Body of pancreas (tissue), 4 donors: ENCODE measurements at places on chromosomes 2 and 18.
A peak's percentile ranks its signal among the peaks of the same experiment; 100 is the strongest.

- no peak overlapping the region for H3K27ac ChIP-seq
- H3K4me1 ChIP-seq = no peaks in the 10 kb centered on the region
- H3K4me3 ChIP-seq = no peak overlapping the region
- no peak for DNase-seq
- H3K36me3 ChIP-seq = no peaks in the 10 kb centered on the region
Measured at GRCh38 chr2:135821190-135821589, 15.8 kb downstream of the LCT start.

DNA sequence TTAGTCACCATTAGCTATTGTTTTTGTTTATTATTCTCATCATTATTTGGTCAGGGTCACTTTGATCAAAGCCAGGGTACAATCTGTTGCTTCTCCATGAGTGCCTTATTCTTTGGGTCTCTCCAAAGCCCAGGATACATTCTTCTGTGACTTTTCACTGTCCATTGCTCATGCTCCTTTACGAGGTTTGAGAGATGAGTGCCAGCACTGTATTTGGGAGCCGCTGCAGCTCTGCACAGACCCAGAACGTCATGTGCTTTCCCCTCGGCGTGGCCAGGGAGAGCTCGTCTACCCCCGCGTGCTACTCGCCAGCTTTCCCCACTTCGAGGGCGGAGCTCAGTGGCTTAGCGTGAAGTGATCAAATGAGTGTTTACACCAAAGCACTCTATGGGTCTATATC, 123.7 kb downstream of the COL6A3 start:
- no peak overlapping the region for H3K4me3 ChIP-seq
- H3K4me1 ChIP-seq = peaks cover 15% of the 10 kb centered on the region
- H3K27ac ChIP-seq = no peak overlapping the region
- H3K27me3 ChIP-seq = no peaks in the 10 kb centered on the region

GRCh38 chr2:196291873-196292800, 120.8 kb upstream of the STK17B start:
- H3K27ac ChIP-seq = peak overlapping the region; percentile 52
- no peaks in the 10 kb centered on the region for H3K36me3 ChIP-seq
- no peaks in the 10 kb centered on the region for H3K4me1 ChIP-seq
- no peak overlapping the region for H3K4me3 ChIP-seq
- no peaks in the 10 kb centered on the region for H3K27me3 ChIP-seq
- no peak for DNase-seq

DNA sequence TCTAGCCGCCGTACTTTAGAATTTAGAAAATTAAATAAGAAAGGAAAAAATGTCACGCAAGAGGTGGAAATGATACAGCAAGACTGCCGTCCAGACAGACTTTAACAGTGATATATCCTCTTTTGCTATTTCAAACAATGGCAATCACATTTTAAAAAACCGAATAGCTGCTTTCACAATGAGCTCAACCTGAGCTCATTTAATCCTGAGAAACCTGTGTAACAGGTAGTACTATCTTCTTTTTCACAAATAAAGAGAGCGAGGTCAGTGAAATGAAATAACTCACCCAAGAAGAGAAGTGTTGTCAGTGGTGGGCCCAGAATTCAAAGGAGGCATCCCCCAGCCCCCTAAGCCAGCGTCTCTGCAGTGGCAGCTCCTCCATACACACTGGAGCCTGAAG, 60.7 kb upstream of the DAPL1 start:
- no peaks in the 10 kb centered on the region for H3K36me3 ChIP-seq
- DNase-seq = no peak
- H3K27me3 ChIP-seq = no peaks in the 10 kb centered on the region
- no peaks in the 10 kb centered on the region for H3K4me1 ChIP-seq
